ENCODE measurements at places on chromosomes 3 and 15.

DNA sequence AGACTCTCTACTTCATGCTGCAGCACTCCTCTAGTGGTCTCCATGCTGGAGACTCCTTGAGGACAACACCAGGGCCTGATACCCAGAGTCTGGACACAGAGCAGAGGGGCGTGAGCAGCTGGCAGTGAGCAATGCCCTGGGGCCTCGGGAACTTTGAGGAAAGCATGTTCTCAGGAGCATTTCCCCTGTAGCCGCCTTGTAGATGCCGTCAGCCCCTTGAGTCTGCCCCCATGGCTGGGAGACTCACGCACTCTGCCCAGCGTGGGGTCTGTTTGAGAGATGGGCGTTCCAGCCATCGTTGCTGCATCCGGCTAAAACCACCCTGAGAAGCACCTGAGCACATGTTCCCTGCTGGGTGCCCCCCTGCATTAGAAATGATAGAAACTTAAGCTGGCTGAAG is 56.8 kb downstream of the PLXNA1 start:
- DNase-seq: no peak

GRCh38 chr3:109059264-109059663 is 58.7 kb downstream of the MORC1 start:
- peak; percentile 18 for DNase-seq

GRCh38 chr3:136937851-136938250 is 19.9 kb upstream of the IL20RB start:
- no peak for DNase-seq

GRCh38 chr15:101481381-101481705 is 8.2 kb downstream of the PCSK6 start:
- DNase-seq: no peak

GRCh38 chr3:127152684-127153505 is 40.0 kb upstream of the PRR23E start:
- no peak for DNase-seq

DNA sequence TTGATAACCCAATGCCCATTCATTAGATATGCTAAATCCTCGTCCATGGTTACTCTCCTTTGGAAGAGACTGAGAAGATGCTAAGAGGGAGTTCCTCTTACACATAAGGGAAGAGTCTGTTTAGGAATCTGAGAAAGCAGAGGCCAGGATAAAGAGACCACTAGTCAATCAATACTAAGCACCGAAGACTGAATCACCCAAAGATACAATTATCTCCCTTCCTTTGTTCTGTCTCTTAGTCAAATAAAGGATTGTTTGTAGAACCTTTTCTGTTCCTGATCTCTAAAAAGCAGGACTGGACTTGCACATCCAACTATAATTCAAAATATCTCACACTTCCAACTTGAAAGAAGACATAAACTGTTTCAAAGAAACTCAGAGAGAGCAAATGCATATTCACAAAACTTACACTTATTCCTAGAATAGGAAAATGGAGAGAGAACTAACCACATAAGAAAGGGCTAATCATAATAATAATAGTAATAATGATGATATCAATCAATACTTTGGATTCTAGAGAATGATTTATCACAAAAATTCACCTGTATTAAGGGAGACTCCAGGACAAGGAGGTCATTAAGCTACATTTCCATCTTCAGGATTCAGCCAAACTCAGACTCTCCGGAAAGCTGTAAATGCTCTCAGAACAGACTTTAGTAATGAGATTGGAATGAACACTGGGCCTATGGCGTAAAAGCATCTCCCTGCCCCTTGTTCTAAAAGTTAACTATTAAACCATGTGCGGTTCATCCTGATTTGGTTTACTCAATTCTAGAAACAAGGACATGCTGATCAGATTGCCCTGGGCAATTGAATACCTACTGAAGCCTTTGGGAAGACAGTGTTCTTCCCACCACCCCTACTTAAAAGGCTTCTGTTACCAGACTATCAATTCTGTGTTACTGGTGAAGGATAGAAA is 401.5 kb downstream of the ZBTB20 start:
- DNase-seq: no peak

GRCh38 chr3:31086148-31086547 is 191.7 kb upstream of the GADL1 start:
- DNase-seq: no peak

- DNase-seq: no peak
These were observed 397.2 kb downstream of the MECOM start for GRCh38 chr3:169266351-169266750.

- DNase-seq: no peak
These were observed 93.0 kb upstream of the BOC start for GRCh38 chr3:113118336-113118735.

- no peak for DNase-seq
These were observed 92.3 kb downstream of the FOXP1 start for GRCh38 chr3:71491154-71491752.

GRCh38 chr15:39937696-39938095 is 3.8 kb downstream of the EIF2AK4 start:
- no peak for DNase-seq

GRCh38 chr15:40266828-40267304 is 16.0 kb downstream of the ANKRD63 start:
- DNase-seq: no peak

GRCh38 chr15:51842852-51843737 is 13.6 kb downstream of the TMOD3 start:
- peak; percentile 15 for DNase-seq

DNA sequence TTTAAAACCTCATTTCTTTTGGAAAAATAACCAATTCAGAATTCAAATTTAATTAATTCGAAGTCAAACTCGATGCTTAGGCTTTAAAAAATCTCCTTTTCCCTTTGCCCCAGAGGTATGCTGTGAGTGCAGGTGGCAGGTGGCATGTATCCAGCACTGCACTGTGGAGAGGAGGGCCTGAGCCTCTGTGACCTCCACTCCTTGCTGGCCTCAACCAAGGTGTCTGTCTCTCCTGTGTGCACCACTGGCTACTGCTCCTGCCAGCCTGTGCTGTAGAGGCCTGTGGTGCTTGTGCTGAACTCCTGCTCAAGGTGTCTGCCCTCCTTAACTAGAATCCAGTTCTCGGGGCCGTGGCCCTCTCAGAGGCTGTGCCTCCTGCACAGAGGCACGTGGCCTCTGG is 56.2 kb upstream of the NEDD4 start:
- DNase-seq: no peak

GRCh38 chr3:177835008-177835407 is 637.7 kb upstream of the TBL1XR1 start:
- no peak for DNase-seq

DNA sequence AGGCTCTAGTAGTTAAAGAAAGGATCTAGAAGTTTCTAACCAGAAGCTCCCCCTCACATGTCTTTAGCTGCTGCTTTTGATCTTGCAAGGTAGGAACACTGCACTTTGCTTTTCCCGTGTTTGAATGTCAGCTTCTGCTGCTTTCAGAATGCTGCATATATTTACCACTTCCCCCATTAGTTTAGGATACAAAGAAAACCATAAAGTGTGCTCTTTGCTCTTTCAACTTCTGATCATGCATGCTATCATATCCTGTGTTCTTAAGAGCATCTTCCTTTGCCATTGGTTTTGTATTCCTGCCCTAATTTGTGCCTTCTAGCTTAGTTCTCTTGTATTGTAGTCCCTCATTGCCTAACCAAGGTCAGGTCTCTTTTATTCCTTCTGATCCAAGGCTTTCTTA is 43.3 kb downstream of the ZNF609 start:
- DNase-seq: no peak

- DNase-seq: no peak
These were observed 46.5 kb upstream of the SYNPR start for GRCh38 chr3:63231643-63232042.

DNA sequence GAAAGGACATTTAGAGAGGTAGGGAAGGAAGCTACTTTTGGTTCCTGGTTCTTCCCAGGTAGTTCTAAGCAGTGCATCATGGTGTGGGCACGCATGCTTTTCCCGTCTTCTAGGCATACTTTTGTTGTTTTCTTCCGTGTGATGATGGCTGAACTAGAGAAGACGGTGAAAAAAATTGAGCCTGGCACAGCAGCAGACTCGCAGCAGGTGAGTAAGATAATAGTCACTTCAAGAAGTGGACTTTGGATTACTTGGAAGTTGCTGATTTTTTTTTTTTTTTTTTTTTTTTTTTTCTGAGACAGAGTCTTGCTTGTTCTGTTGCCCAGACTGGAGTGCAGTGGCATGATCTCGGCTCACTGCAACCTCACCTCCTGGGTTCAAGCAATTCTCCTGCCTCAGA is 17.9 kb downstream of the FANCD2OS start:
- no peak for DNase-seq

GRCh38 chr3:72580246-72580756 is 267.9 kb downstream of the SHQ1 start:
- DNase-seq: no peak

DNA sequence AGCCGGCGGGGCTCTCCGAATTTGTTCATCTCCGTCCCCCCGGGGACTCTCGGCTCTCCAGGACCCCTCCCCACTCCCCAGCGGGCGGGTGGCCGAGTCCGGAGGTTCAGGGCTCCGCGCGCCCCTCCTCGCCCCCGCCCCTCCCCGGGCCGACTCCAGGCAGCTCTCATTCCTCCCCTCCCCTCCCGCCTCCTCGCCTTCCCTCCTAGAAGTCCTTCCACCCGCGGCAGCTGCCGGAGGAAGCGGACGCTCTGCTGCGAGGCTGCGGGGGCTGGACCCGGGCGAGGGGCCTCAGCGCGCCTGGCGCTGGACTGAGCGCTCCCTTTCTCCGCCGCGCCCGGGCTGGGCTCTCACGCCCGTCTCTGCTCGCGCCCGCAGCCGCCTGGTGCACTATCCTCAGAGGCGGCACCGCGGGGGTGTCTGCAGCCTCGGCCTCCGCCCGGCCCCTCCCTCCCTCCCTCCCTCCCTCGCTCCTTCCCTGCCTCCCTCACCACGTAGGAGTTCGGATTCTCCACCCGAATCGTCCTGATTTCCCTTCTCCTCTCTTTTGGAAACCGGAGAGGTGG is at the start of gene ROBO2:
TSS of gene ROBO2 (plus strand) at position 494 of the 566 bp plus-strand sequence. CDS start 687 bp downstream, outside the sequence.
- no peak for DNase-seq

DNA sequence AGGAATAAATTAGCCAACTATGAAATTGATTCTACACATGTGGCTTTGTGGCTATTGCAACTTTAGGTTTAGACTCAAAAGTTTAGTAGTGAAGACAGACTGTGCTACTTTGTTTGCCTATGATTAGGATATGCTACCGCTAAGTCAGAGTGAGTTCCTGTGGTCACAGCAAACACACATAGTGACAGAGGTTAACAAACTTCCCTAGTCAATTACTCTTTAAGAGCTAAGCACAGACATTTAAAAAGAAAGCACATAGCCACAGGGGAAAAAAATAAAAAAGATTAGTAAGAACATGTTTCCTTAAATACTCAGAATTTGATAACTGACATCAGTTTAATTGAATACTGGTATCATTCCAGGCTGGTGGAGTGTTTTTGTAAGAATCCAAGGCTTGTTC is 207.1 kb downstream of the GBE1 start:
- DNase-seq: no peak

DNA sequence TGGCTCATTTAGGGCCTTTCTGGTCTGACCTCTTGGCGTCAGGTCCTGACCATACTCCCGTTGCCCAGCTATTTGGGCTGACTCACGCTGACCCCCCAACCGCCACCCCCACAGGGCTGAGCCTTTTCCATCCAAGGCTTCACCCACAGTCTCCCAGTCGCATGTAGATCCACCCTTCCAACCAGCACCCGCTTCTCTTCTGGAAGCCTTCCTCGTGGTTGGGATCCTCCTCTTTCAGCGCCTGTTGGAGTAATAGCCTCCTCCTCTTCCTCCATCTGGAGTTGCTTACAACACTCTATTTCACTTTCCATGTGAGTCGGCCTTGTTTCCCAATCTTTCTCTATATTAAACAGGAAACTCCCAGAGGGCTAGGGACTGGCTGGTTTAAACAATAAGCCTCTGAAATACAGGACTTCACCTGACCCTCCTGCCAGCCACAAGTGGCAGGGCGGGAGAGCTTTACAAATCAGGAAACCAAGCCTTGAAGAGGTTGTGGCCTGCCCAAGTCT is 2.1 kb upstream of the ALAS1 start:
- no peak for DNase-seq

GRCh38 chr15:84033793-84034553 is 201.6 kb upstream of the GOLGA6L4 start:
- DNase-seq: no peak

- DNase-seq: peak; percentile 96
These were observed at the start of gene EIF4G1 for GRCh38 chr3:184314363-184314699. Gene EIF4G1 (plus strand): TSS chr3:184314606. CDS start chr3:184315797, 1,191 bp downstream.

DNA sequence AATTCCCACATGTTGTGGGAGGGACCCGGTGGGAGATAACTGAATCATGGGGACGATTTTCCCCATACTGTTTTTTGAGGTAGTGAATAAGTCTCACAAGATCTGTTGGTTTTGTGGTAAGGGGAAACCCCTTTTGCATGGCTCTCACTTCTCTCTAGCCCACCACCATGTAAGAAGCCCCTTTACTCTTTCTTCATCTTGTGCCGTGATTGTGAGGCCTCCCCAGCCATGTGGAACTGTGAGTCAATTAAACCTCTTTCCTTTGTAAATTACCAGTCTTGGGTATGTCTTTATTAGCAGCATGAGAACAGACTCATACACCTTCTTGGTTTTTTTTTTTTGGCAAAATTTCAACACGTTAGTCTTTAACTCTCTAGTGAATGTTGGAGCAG is 18.1 kb downstream of the ARL8B start:
- DNase-seq: no peak

GRCh38 chr3:23747841-23748240 is 57.9 kb upstream of the UBE2E1 start:
- no peak for DNase-seq

- no peak for DNase-seq
These were observed 139.2 kb upstream of the EOMES start for GRCh38 chr3:27861046-27862036.

DNA sequence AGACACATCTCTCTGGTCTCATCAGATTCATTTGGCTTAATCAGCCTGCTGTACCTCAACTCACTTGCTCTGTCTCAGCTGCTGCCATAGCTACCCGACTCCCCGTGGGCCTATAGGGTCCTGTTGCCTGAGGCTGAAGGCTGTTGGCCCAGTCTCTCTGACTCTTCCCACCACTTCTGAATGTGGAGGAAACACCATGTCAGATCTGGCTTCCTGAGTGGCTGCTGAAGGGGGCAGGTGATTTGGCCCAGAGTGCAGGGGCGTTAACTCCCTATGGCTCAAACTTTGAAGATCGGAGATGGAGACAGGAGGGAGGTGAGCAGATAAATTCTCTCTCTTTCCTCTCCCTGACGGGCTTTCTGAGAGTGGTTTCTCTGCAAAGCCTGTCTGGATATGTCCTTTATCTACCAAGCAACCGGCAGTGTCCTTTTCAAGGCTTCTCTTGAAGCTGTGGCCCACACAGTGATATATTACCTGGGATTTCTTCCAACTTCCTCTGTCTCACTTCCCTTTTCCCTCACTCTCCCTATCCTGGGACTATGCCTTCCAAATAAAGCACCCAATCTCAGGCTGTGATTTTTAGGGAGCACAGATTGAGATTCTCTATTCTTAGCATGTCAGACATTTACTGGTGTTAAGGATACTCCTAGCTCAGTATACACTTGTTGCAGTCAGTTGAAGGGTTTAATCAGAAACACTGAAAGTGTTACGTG is 334.9 kb upstream of the TBC1D5 start:
- DNase-seq: no peak

GRCh38 chr3:107661447-107662123 is 138.8 kb downstream of the BBX start:
- no peak for DNase-seq

GRCh38 chr3:53604232-53604631 is 109.8 kb downstream of the CACNA1D start:
- no peak for DNase-seq

- no peak for DNase-seq
These were observed 38.0 kb downstream of the PRICKLE2 start for GRCh38 chr3:64187065-64187959.
